ENCODE measurements at places on chromosomes 1 and 21. TPM values are rescaled to one million over a fixed set of nuclear protein-coding genes. Genes with fewer than 3 reads are reported as not detected.

- no peak for DNase-seq
Measured at GRCh38 chr1:64508629-64509028, 38.7 kb downstream of the CACHD1 start.

GRCh38 chr1:18957532-18958300, 1.2 kb upstream of the IFFO2 start:
- DNase-seq = no peak

GRCh38 chr1:156642265-156643048, 540 bp downstream of the BCAN start:
- no peak for DNase-seq

DNA sequence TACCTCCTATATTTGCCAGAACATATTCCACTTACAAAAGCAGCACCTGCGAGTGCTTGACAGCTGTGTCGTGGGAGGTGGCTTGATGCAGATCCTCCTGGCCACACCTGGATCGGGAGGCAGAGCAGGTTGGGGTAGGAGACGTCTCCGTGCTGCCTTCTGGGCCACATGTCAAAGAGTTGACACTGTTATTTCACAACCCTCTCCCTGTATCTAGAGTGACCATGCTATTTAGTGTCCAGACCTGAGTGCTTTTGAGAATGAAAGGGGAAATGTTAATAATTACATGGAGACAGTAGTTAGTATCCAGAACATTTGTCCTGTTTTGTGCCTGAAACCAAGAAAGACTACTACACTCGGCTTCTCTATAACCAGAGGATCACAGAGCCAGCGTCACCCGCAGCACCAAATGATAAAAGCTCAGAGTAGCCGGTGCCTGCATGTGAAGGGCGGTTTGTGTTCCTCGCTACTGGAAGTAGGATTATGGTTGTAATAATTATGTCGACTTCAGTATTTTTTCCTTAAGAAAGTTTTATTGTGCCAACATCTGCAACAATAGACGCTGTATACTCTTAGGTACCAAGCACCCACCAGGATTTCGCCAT, 77.1 kb downstream of the GALNT2 start:
- DNase-seq = no peak

DNA sequence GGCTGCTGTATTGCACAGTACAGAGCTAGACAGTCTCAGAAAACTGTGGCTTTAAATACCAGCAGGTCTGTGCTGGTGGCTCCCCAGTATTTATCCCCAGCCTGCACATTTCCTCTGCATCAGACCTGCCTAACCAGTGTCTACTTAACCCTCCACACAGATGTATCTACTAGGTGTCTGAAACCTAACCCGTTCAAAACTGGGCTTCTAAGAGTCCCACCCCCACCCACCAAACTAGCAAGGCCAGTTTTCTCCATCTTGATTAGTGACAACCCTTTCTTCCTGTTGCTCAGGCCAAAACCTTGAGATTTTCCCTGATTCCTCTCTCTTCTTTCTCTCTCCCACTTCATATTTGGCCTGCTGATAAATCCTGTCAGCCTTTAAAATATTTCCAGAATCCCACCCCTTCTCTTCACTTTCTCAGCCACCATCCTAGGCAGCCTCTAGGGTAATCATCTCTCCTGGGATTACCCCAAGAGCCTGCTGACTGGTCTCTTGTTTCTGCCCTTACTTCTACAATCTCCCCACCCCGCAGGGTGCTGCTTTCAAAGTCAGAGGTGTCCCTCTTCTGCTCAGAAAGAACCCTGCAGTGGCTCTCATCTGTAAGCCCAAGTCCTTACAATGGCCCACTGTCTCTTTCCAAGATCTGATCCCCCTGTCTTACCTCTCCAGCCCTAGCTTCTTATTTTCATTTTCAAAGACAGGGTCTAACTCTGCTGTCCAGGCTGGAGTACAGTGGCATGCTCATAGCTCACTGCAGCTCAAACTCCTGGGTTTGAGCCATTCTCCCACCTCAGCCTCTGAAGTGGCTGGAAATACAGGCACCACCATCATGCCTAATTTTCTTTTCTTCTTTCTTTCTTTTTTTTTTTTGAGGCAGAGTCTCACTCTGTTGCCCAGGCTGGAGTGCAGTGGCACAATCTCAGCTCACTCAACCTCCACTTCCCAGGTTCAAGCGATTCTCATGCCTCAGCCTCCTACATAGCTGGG, 45.2 kb downstream of the H3-3A start:
- no peak for DNase-seq

DNA sequence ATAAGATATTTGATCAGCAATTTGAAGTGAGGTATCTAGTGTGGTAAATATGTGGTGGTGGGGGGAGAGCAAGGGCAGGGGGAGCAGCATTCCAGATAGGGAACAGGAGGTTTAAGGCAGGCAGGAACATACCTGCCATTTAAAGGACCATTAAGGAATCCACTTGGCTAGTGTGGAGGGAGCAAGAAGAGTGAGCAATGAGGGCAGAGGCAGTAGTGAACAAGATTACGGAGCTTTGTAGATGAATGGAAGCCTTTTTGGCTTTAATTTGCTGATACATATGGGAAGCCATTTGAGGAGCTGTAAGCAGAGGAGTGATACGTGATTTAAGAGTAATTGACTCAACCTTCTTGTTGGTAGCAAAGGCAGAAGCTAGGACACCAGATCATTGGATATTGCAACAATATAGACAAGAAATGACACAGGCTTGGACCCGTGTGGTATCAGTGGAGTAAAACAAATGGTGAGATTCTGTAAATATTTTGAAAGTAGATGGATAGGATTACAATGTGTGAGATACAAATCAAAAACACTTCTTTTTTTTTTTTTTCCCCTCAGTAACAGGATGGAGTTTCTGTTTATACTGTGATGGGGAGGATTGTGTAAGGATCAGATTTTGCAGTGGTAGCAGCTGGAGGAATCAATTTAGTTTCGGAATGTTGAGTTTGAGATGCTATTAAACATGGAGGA, 73.8 kb upstream of the B3GALT2 start:
- DNase-seq = no peak

- DNase-seq = no peak
Measured at GRCh38 chr1:119815361-119815760, 4.1 kb upstream of the REG4 start.

DNA sequence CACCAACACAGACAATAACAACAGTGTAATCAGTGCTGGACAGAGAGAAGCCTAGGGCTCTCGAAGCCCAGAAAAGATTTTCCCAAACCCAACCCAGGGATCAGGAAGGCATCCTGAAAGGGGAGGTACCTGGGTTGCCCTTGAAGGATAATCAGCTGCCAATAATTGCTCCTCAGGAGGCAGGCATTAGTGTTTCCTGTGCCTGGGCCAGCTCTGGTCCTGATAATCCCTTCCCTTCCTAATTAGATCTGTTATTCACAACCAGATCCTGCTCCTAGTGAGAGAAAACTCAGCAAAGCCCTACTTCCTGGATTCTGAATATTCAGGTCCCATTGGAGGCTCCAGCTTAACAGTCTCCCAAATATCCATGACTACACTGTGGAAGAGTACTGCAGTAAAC, 117.4 kb downstream of the DMRTA2 start:
- no peak for DNase-seq

DNA sequence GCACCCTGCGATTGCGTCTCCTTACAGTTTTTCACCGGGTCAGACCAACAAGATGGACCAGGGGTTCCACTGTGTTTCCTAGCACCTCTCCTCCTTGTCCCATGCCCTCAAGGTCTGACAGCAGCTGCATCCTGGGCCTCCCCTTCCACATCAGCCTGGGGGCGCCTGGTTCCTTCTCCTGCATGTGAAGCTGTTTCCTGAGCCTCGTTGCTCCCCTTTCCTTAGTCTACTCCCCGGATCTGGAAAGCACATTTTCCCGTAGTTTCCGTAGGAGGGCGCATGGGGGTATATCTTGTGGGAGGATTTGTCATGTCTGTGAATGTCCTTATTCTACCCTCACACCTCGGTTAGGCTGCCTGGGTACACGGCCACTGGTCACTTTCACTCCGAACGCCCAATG, 6.1 kb downstream of the PRDM15 start:
- DNase-seq = no peak

- no peak for DNase-seq
Measured at GRCh38 chr1:46553506-46553905, 2.1 kb upstream of the KNCN start.

GRCh38 chr1:66372522-66373101, 161.3 kb upstream of the SGIP1 start:
- no peak for DNase-seq

DNA sequence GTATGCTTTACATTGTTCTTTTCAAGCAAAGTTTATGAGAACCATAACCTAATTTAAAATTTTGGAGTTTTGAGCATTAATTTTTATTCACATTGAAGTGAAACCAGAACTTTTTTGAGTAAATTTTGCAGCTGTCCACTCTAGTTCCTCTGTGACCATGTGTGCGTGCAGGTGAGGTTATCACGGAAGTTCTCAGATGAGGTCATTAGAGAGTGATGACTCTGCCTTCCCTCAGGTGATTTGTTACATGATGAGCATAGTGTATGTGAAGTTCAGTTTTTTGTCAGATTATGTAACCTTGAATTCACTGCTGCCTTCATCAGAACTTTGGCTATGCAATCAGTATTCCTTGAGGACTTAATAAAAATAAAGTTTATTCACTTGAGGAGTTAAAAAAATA, 828.2 kb downstream of the ADGRL2 start:
- no peak for DNase-seq

DNA sequence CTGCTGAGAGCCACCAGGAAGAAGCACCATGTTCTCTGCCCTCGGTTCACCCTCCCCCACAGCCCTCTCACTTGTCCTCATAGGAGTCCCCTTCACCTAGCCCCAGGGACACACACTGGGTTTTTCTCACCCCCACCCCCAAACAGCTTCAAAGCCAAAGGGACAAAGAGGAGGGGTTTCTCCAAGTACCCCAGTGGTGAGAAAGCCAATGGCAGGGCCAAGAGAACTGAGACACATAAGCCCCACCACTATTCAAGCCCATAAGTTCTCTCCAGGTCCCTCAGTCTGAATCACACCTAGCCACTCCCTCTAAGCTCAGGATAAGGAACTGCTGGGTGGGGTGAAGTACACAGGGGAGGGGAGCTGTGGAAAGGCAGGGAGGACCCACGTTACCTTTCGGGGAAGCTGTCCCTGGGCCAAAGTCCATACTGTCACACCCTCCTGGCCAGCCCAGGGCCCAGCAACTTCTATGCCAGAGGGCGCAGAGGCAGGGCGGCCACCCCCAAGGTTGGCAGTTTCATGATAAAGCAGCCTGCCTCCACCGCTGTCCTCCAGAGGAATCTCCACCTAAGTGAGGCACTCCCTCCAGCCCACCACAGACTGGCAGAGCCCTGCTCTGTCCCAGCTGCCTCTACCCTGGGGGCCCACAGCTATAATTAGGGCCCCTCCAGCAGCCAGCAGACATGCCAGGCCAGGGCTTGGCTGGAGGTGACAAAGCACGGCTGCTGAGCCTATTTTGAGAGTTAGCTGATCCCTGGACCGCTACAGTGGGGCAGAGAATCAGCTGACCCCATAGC, 39.0 kb upstream of the PPP1R15B start:
- DNase-seq = no peak

DNA sequence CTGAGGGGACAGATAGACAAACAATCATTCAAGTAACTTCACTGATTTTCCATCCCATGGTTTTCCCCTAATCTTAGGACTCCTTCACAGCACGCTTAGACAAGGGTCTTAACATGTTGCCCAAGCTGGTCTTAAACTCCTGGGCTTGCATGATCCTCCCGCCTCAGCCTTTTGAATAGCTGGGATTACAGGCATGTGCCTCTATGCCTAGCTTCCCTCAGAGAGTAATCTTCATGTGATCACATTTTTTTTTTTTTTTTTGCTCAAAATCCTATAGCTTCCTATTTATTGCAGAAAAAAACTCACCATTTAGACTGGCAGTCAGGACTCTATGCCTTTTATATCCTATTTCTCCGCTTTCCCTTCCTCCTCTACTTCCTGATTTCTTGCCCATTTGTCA, 90.4 kb upstream of the DPH5 start:
- no peak for DNase-seq

DNA sequence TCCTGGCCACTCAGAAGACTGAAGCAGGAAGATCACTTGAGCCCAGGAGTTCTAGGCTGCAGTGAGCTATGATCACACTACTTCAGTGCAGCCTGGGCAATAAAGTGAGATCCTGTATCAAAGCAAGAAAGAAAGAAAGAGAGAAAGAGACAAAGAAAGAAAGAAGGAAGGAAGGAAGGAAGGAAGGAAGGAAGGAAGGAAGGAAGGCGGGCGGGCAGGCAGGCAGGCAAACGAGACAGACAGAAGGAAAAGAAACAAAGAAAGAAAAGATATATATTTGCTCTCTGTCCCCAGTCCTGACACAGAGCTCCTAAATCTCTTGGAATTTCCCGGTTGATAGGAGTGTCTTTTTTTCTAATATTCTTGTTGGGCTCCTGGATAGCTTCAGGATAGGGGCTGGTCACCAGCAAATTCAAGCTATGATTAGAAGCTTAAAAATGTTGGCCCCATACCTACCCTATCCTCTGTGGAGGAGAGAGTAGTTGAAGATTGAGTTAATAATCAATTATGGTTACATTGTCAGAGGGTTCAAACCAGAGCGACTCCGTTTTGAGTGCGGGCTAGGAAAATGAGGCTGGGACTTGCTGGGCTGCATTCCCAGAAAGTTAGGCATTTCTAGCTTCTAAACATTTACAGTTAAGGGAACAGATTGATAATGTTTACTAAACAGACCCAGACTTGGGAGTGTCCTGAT, 3.3 kb upstream of the MIGA1 start:
- no peak for DNase-seq

- peak; percentile 44 for DNase-seq
Measured at GRCh38 chr1:101043776-101044175, 18.2 kb upstream of the DPH5 start.

GRCh38 chr1:185561629-185562028, 172.6 kb upstream of the HMCN1 start:
- DNase-seq = no peak

- DNase-seq = no peak
Measured at GRCh38 chr1:203162403-203162802, 13.2 kb downstream of the MYBPH start.

GRCh38 chr1:85440612-85441011, 24.3 kb downstream of the DDAH1 start:
- no peak for DNase-seq

- no peak for DNase-seq
Measured at GRCh38 chr1:118788463-118788862, 199.7 kb downstream of the TBX15 start.

Gene LCE1E
- not detected for total RNA-seq

Gene RNF207
- 37.6 TPM for total RNA-seq

Gene ZNF683
- total RNA-seq = not detected

Gene KCNC4
- total RNA-seq = 5.1 TPM

Gene EPHA10
- total RNA-seq = 0.05 TPM

Gene PPFIA4
- 0.17 TPM for total RNA-seq

Gene FAM3B
- not detected for total RNA-seq

Gene HES5
- 0.17 TPM for total RNA-seq

Gene NEXN
- total RNA-seq = 3.1 TPM

Gene GLRX2
- total RNA-seq = 14.1 TPM

All from dermis blood vessel endothelial cell (primary cell).